ENCODE measurements at places on chromosomes 16 and 17. TPM values are rescaled to one million over a fixed set of nuclear protein-coding genes. Genes with fewer than 3 reads are reported as not detected.

RASL10B gene
- 0.63 TPM for total RNA-seq

USP7 gene
- 38.8 TPM for total RNA-seq

DBNDD1 gene
- 8.5 TPM for total RNA-seq

SPATA22 gene
- total RNA-seq, result not detected

SLC52A1 gene
- total RNA-seq, result not detected

HOXB8 gene
- 22.9 TPM for total RNA-seq

KRTAP4-6 gene
- not detected for total RNA-seq

LGALS9B gene
- total RNA-seq, result not detected

SYT17 gene
- not detected for total RNA-seq

CACNG4 gene
- not detected for total RNA-seq

MYH1 gene
- not detected for total RNA-seq

PRR35 gene
- total RNA-seq, result 0.06 TPM

ABCC11 gene
- total RNA-seq, result 0.13 TPM

KCNH4 gene
- total RNA-seq, result not detected

- DNase-seq, result no peak
Observed at GRCh38 chr16:81515281-81515680, 70.7 kb downstream of the CMIP start.

- DNase-seq, result no peak
Observed at GRCh38 chr17:63224644-63225043, 221.5 kb downstream of the CYB561 start.

GRCh38 chr17:31008374-31009041 lies 37.7 kb downstream of the RNF135 start:
- DNase-seq, result no peak

- DNase-seq, result no peak
Observed at GRCh38 chr17:4861052-4861451, 27.9 kb downstream of the MINK1 start.

DNA sequence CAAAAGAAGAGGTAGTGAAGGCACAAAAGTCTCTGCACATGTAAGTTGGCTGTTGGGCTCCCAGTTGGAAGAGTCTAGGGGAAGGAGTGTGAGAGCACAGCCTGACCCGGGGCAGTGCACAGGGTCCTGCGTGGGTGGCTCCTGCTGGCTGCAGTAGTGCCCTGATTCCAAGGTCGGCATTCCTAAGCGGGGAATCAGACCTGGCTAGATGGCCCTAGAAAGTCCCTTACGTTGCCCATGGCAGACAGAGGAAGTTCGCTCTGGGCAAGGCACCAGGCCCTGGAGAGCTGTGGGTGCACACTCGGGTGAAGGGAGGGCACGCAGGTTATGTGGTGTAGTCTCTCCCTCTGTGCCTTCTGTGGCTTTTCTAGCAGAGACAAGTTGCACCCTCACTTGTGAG lies 22.8 kb upstream of the SLC5A11 start:
- DNase-seq, result no peak

DNA sequence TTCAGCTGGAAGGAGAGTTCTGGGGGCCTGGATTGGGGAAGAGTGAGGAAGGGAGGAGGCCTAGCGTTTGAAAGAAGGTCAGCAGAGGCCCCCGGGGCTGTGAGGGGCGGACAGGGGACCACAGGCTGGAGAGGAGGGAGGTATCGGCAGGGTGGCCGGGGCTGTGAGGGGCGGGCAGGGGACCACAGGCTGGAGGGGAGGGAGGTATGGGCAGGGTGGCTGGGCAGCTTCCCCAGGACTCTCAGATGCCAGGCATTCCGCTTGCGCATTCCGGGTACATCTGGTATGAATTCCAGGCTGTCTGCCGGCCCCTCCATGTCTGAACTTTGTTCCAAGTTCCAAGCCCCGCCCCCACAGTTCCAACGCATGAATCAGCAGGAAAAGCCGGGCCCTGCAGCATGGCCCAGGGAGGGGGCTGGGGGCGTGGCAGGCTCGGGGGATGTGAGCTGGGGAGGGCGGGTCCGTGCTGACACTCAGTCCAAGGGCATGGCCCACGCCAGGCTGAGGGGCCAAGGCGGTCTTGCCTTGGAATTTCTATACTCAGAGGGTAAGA lies 4.3 kb upstream of the TLCD2 start:
- DNase-seq, result peak; percentile 96

DNA sequence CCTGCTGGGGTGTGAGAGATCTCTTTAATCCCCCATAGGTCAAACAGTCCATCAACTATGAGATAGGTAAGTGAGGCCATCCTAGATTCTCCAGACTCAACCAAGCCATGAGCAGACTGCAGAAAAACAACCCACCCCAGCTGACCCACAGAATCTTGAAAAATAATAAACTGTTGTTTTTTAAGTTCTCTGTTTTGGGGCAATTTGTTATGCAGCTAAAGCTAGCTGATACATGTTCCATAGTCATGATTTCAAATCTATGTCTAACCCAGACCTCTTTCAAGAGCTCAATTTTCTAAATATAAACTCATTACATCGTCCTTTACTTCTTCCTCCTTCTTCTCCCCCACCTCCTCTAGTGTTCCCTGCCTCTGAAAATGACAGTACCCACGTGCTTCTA lies 10.1 kb downstream of the ERN2 start:
- DNase-seq, result no peak

GRCh38 chr17:71405101-71405500 lies 715.7 kb upstream of the SOX9 start:
- DNase-seq, result peak; percentile 23

- no peak for DNase-seq
Observed at GRCh38 chr17:16381496-16381820, 567 bp downstream of the UBB start.

DNA sequence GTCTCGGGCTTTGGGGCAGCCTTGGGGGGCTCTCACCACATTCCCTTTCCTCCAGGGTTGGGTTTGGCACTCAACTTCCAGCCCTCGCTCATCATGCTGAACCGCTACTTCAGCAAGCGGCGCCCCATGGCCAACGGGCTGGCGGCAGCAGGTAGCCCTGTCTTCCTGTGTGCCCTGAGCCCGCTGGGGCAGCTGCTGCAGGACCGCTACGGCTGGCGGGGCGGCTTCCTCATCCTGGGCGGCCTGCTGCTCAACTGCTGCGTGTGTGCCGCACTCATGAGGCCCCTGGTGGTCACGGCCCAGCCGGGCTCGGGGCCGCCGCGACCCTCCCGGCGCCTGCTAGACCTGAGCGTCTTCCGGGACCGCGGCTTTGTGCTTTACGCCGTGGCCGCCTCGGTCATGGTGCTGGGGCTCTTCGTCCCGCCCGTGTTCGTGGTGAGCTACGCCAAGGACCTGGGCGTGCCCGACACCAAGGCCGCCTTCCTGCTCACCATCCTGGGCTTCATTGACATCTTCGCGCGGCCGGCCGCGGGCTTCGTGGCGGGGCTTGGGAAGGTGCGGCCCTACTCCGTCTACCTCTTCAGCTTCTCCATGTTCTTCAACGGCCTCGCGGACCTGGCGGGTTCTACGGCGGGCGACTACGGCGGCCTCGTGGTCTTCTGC lies 8.4 kb downstream of the SLC16A3 start:
- no peak for DNase-seq

GRCh38 chr17:43412166-43412565 lies 13.4 kb downstream of the ARL4D start:
- DNase-seq, result no peak

- no peak for DNase-seq
Observed at GRCh38 chr17:39461926-39462569, 762 bp downstream of the CDK12 start.

- DNase-seq, result no peak
Observed at GRCh38 chr17:61766520-61766919, 96.8 kb downstream of the BRIP1 start.

DNA sequence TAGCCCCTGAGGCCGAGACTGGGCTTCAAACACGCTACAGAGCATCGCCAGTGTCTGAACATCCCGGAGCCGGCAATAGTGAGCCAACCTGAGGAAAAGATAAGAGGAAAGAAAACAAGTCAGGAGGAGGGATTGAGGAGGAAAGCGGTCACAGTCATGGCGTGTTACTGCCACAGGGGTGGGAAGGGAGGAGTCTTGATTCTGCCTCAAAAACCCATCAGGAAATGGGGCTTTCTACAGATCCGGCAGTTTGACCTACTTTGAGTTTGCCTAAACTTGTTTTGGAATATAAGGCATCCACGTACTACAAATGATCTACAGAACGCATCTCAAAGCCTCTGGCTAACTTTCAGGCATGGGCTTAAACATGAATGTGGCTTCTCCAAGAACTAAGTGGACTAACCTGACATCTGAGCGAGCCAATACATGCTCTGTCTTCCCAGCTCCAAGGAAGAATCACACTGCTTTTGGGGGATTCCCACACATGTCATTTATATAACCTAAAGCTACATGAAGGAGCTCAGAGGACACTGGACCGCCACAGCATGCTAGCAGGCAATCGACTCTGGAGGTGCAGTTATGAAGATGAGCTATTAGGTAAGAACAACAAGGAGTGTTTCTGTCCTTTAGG lies 96.6 kb downstream of the WDR59 start:
- no peak for DNase-seq

DNA sequence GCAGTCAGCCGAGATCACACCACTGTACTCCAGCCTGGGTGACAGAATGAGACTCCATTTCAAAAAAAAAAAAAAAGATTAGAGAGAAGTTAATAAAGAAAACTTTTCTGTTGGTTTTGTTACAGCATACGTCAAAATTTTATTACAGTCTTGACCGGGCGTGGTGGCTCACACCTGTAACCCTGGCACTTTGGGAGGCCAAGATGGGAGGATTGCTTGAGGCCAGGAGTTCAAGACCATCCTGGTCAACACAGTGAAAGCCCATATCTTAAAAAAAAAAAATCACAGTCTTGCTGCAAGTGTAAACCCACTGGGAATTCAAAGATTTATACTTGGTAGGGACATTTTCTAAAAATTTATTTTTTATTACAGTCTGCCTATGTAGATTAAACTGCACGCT lies 6.2 kb upstream of the POLR3E start:
- no peak for DNase-seq

- no peak for DNase-seq
Observed at GRCh38 chr17:70119983-70120382, 45.0 kb downstream of the KCNJ16 start.

DNA sequence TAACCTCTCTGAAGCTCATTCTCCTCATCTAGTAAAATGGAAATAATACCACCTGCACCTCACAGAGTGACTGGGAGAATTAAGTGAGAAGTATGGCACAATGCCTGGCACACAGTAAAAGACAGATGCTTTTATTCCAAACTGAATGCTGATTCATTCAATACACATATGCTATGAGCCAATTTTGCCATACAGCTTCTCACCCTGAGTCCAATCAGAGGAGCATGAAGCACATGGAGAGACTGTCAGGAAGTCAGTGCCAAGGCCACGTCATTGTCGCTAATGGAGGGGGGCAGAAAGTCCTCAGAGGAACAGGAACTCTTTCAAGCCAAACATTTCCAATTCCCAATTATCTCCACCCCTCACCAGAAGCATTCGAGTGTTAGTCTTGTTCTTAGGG lies 11.6 kb downstream of the MKS1 start:
- DNase-seq, result no peak

- DNase-seq, result peak; percentile 97
Observed at GRCh38 chr17:78329263-78330059, 30.4 kb downstream of the SOCS3 start.

DNA sequence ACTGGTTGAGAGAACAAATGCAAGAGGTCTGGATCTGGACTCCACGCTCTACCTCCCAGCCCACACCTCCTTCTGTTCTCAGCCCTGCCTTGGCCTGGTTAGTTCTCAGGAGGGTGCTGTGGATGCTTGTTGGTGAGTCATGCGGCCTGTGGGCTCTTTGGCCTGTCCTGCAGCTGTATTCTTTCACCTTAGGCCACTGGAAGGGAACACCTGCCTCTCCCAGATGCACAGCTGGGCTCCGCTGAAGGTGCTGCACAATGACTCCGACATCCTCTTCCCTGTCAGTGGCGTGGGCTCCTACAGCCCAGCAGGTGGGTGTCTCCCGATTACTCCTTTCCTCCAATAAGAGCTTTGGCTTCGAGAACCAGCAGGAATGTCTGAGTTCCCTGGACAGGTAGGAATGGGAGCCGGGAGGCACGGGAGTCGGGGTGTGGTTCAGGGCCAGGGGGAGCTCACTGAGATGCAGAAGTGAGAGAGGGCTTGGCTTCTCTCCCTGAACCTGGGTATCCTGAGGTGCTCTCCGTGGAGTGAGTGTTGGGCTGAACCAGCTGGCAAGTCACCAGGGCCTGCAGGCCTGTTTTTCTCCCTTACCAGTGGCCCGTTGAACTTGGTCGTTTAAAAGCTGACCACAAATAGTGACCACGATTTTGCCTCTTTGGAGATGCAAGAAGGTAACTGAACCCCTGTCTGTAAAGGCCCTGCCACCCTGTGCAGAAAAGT lies 85.0 kb downstream of the SNX29 start:
- no peak for DNase-seq

DNA sequence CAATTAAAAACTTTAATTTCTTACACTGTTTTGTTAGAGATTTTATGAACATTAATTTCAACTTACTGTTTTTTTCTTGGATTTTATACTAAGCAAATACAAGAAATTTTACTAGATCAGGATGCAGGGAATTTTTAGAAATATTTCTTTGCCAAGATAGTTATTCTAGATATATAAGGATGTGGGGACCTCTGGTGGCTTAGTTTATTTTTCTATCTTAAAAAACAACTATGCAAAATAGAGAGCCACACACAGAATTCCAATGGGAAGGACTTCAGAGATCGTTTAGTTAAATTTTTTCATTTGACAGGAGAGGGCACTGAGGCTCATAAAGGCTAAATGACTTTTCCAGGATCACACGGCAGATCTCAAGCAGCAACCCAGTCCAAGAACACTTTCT lies 23.0 kb upstream of the CAPNS2 start:
- peak; percentile 52 for DNase-seq

DNA sequence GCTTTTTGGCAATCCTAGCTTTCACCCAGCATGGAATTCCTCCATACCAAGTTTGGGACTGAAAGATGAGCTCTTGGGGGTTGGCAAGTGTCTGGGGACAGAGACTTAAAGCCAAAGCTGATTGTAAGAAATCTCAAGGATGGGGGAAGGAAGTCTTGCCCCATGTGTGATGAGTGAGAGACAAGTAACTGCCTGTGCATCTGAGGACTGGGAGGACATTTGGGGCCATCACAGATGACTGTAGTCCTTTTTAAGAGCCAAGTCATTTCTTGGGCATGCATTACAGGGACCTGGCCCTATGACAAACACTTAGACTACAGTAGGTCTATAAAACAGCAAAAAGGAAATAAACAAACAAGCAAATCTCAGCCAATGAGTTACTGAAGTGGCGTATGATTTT lies 36.3 kb upstream of the CCL2 start:
- DNase-seq, result no peak

- DNase-seq, result peak; percentile 44
Observed at GRCh38 chr17:3965118-3965800, 1.0 kb upstream of the ATP2A3 start.

- no peak for DNase-seq
Observed at GRCh38 chr16:88929091-88929445, 47.9 kb downstream of the CBFA2T3 start.
